Mammary microvascular endothelial cell (primary cell): ENCODE measurements at places on chromosomes 7 and 10. TPM values are rescaled to one million over a fixed set of nuclear protein-coding genes. Genes with fewer than 3 reads are reported as not detected.

The BAMBI gene
- 1.1 and 1.6 TPM in 2 replicates for total RNA-seq

The LRRC18 gene
- total RNA-seq: not detected in 2 replicates

The PRR15 gene
- 0.30 TPM in 1 of 2 replicates, not detected in the other for total RNA-seq

The VAX1 gene
- total RNA-seq: not detected in 2 replicates

The NRCAM gene
- total RNA-seq: 25.6 and 26.8 TPM in 2 replicates
